ENCODE measurements at places on chromosomes 1 and 21.

DNA sequence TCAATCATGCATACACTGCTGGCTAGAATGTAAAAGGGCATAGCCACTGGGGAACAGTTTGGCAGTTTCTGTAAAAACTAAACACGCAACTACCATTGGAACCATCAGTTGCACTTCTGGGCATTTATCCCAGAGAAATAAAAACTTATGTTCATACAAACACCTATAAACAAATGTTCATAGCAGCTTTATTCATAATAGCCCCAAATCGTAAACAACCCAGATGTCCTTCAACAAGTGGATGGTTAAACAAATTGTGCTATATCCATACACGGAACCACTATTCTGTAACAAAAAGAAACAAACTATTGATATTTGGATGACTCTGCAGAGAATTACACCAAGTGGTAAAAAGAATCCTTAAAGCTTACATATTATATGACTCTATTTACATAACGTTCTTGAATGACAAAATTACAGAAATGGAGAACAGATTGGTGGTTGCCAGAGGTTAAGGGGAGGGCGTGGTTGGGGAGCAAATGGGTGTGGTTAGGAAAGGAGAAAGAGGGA is 22.8 kb downstream of the LACTBL1 start:
- no peak for DNase-seq

- DNase-seq, result no peak
Measured at GRCh38 chr1:202113690-202114300, 8.9 kb upstream of the GPR37L1 start.

DNA sequence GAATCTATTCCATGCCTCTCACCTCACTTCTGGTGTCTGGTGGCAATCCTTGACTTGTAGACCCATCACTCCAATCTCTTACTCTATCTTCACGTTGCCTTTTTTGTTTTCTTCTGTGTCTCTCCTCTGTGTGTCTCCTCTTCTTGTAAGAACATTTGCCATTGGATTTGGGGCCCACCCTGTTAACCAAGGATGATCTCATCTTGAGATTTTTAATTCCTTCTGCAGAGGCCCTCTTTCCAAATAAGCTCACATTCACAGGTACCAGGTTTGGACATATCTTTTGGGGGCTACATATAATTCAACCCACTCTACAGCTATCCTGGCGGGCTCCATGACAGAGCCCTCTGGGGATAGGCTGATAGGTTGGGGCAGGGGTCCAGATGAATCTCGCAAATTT is 55.8 kb downstream of the UBE2T start:
- DNase-seq, result no peak

- no peak for DNase-seq
Measured at GRCh38 chr1:30889511-30889910, 19.0 kb downstream of the SDC3 start.
